ENCODE measurements at places on chromosomes 5 and 9.

- DNase-seq, result peak; percentile 60
Measured at GRCh38 chr9:136399176-136400037, 563 bp downstream of the SNAPC4 start.

DNA sequence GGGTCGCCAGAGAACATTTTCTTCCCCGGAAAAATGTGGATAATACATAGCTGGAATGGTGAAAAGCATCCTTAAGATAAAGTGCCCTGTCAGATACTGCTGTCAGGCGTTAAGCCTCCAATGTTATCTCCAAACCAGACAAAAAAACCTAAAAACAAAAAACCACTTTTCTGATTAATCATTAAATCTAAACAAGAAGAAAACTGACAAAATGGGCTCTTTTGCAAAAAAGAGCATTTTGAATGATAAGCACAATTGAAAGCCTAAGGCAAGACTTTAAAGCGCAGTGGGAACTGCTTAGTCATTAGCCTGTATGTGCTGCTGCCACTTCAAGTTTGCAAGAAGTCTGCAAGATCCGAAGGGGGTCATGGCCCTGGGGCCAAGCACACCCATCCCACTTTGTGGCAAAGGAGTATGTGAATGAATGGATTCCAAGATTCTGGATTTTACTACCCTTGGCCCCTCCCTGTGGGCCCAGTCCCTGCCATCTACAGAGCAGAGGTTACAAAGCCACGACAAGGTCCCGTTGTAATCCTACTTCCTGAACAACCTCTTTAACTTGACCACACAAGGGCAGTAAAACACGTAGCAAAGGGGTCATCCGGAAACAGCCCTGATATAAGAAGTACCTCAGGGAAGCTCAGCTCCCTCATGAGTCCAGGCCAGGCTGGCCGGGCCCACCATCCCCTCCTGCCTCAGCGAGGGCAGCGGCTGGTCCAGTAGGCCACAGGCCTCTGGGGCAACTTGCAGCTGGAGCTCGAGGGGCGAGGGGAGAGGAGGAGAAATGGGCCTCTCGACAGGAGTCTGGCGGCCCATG lies 29.7 kb downstream of the SHB start:
- no peak for DNase-seq

DNA sequence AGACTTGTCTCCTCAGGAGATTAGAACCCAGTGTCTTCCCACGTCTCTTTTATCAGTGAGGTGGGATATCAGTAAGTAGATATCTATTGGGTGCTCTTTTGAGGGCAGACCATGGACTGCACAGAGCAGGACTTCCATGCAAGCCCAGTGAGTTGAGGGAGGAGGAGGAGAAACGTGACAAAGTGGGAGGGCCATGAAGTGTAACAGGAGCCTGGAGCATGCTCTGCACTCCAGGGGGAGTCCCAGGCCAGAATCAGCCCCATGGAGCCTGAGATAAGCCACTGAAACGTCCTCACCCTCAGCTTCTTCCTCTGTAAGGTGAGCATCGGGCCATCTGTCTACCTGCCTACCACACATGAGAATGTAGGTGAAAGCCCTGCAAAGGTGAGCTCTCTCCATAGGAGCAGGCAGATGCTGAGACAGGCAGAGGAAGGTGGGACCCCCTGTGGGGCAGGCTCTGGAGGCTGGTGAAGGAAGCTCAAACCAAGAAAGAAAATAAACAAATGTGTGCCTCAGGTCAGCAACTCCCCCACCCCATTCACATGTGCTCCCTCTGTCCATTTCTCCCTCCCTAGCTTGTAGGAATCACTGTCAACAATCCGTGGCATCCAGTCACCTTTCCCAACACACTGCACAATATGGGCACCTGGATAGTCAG lies 87.4 kb downstream of the NRG2 start:
- DNase-seq, result peak; percentile 85

DNA sequence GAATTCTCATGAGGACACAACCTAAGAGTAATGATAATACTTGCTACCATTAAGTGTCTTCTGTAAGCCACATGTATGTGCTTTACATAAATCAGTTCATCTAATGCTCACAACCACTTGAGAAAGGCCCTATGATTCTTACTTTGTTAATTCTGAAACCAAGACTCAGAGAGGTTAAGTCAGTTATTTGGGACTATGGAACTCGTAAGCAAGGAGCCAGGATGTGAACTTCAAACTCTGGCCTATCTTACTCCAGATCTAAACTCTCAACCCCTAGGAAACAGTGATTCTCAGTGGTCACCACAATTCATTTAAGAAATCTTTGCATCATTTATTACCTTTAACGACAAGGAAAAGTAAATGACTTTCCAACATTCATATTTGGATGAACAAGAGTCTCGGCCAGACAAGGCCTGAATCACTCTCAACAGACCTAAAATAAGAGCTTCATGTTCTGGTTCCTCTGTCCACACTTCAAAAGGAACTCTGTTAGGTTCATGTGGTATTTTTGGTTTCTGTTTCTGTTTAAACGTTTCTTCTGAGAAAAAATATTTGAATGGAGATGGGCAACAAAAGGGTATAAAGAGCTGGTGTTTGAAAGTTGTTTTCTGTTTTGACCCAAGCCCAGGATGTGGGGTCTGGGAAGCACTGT lies 104.8 kb downstream of the LPAR1 start:
- no peak for DNase-seq

GRCh38 chr5:144742361-144742760 lies 571.7 kb downstream of the KCTD16 start:
- no peak for DNase-seq

DNA sequence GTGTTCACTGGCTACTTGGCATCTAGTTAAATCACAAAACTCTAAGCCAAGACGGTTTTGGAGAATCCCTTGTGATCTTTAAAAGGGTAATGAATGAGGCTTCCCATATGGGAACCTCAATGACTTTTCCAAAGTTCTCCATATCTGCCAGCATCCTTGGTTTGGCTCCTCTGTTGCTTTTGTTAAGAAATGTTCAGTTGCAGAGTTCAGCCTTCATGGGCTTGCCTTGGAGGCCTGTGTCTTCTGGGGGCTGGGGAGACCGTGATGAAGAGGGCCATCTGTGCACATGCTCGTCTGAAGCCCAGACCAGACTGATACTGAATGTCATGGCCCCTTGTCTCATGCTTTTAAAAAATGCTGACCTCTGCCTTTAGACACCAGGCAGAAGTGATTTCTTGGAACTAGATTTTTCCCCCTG lies 84.3 kb downstream of the RAI14 start:
- DNase-seq, result no peak

- no peak for DNase-seq
Measured at GRCh38 chr5:63121471-63121870, 542.9 kb downstream of the LRRC70 start.

DNA sequence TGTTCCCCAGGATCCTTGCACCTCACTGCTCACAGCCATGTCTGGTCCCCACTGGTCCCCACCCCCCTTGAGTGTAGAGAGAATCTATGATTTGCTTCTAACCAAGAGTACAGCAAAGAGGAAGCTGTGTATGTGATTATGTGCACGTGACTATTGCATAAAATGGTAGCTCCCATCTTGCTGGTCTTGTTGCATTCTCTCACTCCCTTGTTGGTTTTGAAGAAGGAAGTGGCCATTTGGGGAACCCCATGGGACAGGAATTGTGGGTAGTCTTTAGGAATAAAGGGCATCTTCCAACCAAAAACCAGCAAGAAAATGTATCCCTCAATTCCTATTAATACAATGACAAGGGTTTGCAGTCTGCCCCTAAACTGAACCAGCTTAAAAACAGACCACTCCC lies 5.2 kb upstream of the FCN2 start:
- no peak for DNase-seq

DNA sequence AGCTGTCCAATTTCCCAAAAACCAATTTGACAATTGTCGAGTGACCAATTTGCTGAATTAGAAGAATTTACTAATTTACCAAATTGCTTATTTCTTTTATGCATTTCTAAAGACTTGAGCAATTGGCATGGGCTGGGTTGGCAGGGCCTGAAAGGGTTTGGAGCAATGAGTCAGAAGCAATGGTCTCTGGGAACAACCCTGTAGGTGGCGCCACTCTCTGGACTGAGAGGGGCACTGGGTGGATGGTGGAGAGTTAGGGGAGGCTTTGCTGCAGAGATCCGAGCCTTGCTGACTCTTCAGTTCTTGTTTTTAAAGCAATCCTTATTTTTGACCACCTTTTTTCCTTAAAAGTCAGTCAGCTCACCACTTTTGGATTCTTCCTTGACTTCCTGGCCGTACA lies 71.5 kb upstream of the RPS23 start:
- peak; percentile 93 for DNase-seq

DNA sequence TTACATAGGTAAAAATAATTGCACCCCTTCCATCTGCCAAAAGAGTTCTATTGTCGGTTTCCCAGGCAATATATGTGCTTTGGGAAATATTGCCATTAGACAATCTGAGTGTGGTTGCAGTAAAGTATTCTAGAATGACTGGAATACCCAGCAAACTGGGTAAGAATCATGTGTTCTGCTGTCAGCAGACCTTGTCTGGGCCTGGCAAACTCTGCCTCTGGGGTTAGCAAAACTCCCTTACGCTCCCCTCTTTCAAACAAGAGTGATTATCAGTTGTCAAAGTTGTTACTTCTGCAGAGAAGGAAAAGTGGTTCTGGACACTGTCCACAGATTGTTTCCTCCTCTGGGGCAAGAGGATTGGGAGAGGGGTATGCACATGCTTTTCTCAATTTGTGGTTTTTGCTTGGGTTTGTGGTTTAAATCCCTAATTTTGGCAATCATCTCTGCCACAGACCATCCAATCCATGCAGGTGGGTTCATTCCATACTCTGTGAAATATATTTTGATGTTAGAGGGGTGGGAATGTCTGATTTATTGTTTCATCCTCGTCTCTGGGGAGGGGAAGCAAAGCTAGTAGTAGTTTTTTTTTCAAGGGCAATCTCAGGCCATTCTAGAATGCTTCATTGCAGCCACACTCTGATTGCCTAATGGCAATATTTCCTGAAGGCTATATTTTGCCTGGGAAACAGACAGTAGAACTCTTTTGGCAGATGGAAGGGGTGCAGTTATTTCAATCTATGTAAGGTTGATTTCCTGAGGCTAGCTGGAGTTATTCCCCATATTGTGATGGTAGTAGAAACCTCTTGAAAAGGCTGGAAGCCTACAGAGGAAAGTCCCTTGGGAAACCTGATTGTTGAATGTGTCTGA lies 24.0 kb upstream of the TNFSF15 start:
- no peak for DNase-seq

DNA sequence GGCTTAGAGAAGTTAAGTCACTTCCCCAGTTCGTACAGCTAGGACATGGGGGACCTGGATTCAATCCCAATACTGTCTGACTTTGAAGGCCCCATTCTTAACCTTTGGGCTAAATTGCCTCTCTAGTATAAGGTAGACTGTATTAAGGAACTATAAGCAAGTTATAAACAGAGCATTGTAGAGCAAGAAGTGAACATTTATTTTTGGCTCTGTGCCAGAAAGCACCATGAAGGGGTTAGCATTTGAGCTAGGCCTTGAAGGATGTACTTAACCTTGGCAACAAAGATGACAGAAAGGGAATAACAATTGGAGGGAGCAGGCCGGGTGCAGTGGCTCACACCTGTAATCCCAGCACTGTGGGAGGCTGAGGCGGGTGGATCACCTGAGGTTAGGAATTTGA lies 32.8 kb downstream of the GALNT10 start:
- no peak for DNase-seq

GRCh38 chr5:59188419-59189225 lies 605.7 kb downstream of the RAB3C start:
- DNase-seq, result peak; percentile 81

GRCh38 chr5:1291611-1292080 lies 3.2 kb downstream of the TERT start:
- DNase-seq, result peak; percentile 38

- no peak for DNase-seq
Measured at GRCh38 chr5:1127959-1128785, 16.3 kb upstream of the SLC12A7 start.

GRCh38 chr9:135474915-135475314 lies 4.7 kb upstream of the PPP1R26 start:
- DNase-seq, result peak; percentile 89

DNA sequence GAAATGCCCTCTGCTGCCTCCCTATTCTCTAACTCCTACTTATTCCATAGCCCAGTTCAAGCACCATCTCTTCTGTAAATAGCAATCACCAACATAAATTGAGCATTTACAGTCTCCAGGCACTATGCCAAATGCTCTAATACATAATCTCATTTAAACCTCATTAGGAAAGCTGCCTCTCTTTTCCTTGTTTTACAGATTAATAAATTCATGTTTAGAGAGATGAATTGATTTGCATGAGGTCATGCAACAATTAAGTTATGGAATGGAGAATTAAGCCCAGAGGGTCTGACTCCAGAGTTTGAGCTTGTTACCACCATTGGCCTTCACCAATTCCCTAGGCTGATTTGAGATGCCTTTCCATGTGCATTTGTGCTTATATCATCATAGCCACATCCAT lies 23.4 kb upstream of the RFX3 start:
- no peak for DNase-seq

GRCh38 chr9:134358026-134358661 lies 31.9 kb downstream of the RXRA start:
- DNase-seq, result no peak

DNA sequence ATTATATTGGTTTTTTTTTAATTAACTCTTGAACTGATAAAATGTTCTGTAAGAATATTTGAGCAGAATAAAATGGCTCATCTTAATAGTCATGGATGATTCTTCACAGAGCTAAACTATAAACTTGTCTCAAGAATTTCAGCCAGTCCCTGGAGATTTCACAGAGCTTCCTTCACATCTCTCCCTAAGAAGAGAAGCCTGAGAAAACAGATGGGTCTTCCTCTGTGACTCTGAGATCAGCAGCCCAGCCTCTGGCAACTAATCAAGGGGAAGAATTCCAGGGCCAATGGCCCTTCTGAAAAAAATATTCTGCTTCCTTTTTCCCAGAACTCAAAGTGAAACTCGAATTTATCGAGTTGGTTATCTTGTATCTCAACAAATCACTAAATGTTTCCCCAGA lies 122.2 kb upstream of the ITGA1 start:
- DNase-seq, result no peak

DNA sequence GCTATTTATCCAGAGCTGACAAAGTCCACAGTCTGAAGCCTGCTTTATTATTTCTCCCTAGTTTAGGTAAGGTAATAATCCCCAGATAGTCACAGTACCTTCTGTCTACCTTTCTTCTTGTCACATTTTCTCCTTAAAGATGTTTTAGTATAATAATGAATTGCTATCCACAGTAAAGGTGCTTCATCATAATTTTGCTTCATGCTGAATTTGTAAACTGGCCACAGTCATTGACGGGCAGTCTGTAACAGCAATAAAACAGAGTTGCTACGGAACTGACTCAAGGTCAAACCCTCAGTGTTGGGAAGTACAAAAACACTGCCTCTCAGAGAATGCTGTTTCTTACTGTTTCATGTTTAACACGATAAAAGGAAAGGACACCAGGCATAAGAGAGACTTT lies 195.7 kb downstream of the ZNF608 start:
- no peak for DNase-seq
